Bronchial smooth muscle cell (primary cell): ENCODE measurements at places on chromosomes 5 and 9. TPM values are rescaled to one million over a fixed set of nuclear protein-coding genes. Genes with fewer than 3 reads are reported as not detected.

The PCDH1 gene
- under 0.01 and 0.26 TPM in 2 replicates for total RNA-seq

The CDH10 gene
- total RNA-seq: 0.32 TPM in 1 of 2 replicates, not detected in the other

The OGN gene
- 43.5 and 59.9 TPM in 2 replicates for total RNA-seq

The FOXD4L5 gene
- 0.09 and 0.16 TPM in 2 replicates for total RNA-seq

The CARTPT gene
- total RNA-seq: not detected in 2 replicates

The SGCD gene
- 4.4 and 10.2 TPM in 2 replicates for total RNA-seq

The MYMK gene
- total RNA-seq: not detected in 2 replicates

The PPP2R2B gene
- under 0.01 TPM in 1 of 2 replicates, not detected in the other for total RNA-seq

The WDR70 gene
- 32.0 and 44.8 TPM in 2 replicates for total RNA-seq

The LCN10 gene
- 0.16 TPM in 1 of 2 replicates, not detected in the other for total RNA-seq

The OBP2B gene
- not detected in 2 replicates for total RNA-seq

The SPARC gene
- total RNA-seq: 615 and 832 TPM in 2 replicates

The CNTFR gene
- not detected in 2 replicates for total RNA-seq

The GABRA1 gene
- not detected in 2 replicates for total RNA-seq

The GAPT gene
- total RNA-seq: not detected in 2 replicates

The TRIM36 gene
- 0.09 and 0.32 TPM in 2 replicates for total RNA-seq

The FCHSD1 gene
- 25.1 and 25.2 TPM in 2 replicates for total RNA-seq

The PFN3 gene
- not detected in 2 replicates for total RNA-seq

The KIAA1191 gene
- 29.5 and 41.8 TPM in 2 replicates for total RNA-seq

The ZNF883 gene
- total RNA-seq: 2.4 and 4.1 TPM in 2 replicates

The FOXE1 gene
- total RNA-seq: not detected in 2 replicates

The GABRB2 gene
- total RNA-seq: not detected in 2 replicates

The RNF14 gene
- total RNA-seq: 42.4 and 54.2 TPM in 2 replicates

The CER1 gene
- total RNA-seq: not detected in 2 replicates

The TMEM174 gene
- not detected in 2 replicates for total RNA-seq

The PLPPR1 gene
- total RNA-seq: not detected in 2 replicates

The NEK6 gene
- total RNA-seq: 51.7 and 91.1 TPM in 2 replicates

The PCDHGA8 gene
- total RNA-seq: 3.5 and 4.4 TPM in 2 replicates

The LPAR1 gene
- total RNA-seq: 159 and 450 TPM in 2 replicates

The FOXI1 gene
- total RNA-seq: not detected in 2 replicates

The WNK2 gene
- under 0.01 TPM in 1 of 2 replicates, not detected in the other for total RNA-seq

The FSTL4 gene
- 0.26 TPM in 1 of 2 replicates, not detected in the other for total RNA-seq

The PCDHGB6 gene
- total RNA-seq: 3.0 and 3.7 TPM in 2 replicates

The PCSK1 gene
- total RNA-seq: under 0.01 TPM in 1 of 2 replicates, not detected in the other

The FYB1 gene
- total RNA-seq: 0.16 TPM in 1 of 2 replicates, not detected in the other

The GAS1 gene
- 48.3 and 50.0 TPM in 2 replicates for total RNA-seq

The PLAC8L1 gene
- 0.17 TPM in 1 of 2 replicates, not detected in the other for total RNA-seq

The ISL1 gene
- total RNA-seq: not detected in 2 replicates

The SLCO6A1 gene
- total RNA-seq: not detected in 2 replicates

The PCDHB2 gene
- 1.3 and 8.4 TPM in 2 replicates for total RNA-seq

The IRX2 gene
- total RNA-seq: 3.3 and 4.3 TPM in 2 replicates

The CCL28 gene
- total RNA-seq: 0.94 and 1.4 TPM in 2 replicates

The ANKRD34B gene
- not detected in 2 replicates for total RNA-seq

The FAM221B gene
- total RNA-seq: not detected in 2 replicates

The PRRT1B gene
- not detected in 2 replicates for total RNA-seq

The C9orf50 gene
- total RNA-seq: under 0.01 TPM in 2 replicates

The WNT8A gene
- not detected in 2 replicates for total RNA-seq

The ROR2 gene
- total RNA-seq: 2.4 and 5.8 TPM in 2 replicates

The HRH2 gene
- under 0.01 TPM in 1 of 2 replicates, not detected in the other for total RNA-seq

The RORB gene
- 1.3 and 2.0 TPM in 2 replicates for total RNA-seq

The LCNL1 gene
- 0.16 and 0.34 TPM in 2 replicates for total RNA-seq

The SVEP1 gene
- 28.2 and 62.5 TPM in 2 replicates for total RNA-seq

The ACOT12 gene
- 0.17 and 0.47 TPM in 2 replicates for total RNA-seq
